ENCODE measurements at places on chromosomes 2 and 18.

GRCh38 chr2:84459944-84460429 lies 907 bp upstream of the SUCLG1 start:
- DNase-seq: no peak

DNA sequence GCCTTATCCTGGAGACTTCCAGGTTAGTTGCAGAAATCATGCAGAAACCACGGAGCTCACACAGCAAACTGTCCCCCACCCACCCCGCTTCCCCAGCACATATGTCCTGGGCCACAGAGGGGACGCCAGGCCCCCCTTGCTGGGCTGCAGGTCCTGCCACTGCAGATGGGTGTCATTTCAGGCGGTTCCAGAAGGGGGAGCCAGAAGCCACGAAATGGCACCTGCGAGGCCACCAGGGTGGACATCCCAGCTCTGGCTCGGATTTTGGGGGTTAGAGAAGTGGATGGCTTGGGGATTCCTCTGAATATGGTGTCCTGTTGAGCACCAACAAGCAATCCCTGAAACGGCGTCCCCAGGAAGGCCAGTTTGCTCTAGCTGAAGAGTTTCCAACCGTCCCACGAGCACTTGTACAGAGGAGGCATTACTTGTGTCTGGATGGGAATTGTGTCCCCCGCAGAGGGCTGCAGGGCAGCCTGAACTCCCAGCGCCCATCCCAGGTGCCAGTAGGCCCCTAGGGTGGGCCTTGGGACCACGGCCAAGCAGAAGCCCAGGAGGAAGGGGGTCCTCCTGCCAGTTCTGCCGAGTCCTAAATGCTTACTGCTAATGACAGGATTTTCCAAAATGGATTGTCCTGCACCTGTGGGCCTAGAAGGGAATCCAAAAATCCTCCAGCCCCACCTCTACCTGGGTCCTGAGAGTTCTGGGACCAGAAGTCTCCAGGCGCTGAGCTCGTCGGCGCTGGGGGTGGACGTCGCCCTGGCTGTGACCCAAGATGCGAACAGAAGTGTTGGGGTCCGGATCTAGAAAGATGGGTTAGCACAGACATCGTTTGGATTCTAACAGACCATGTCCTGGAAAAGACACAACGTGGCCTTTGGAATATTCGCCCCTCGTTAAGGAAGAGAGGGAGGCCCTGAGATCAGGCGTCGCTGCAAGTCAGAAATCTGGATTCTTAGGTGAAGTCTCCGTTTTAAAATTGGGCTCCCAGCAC lies 14.6 kb upstream of the NFATC1 start:
- no peak for DNase-seq

DNA sequence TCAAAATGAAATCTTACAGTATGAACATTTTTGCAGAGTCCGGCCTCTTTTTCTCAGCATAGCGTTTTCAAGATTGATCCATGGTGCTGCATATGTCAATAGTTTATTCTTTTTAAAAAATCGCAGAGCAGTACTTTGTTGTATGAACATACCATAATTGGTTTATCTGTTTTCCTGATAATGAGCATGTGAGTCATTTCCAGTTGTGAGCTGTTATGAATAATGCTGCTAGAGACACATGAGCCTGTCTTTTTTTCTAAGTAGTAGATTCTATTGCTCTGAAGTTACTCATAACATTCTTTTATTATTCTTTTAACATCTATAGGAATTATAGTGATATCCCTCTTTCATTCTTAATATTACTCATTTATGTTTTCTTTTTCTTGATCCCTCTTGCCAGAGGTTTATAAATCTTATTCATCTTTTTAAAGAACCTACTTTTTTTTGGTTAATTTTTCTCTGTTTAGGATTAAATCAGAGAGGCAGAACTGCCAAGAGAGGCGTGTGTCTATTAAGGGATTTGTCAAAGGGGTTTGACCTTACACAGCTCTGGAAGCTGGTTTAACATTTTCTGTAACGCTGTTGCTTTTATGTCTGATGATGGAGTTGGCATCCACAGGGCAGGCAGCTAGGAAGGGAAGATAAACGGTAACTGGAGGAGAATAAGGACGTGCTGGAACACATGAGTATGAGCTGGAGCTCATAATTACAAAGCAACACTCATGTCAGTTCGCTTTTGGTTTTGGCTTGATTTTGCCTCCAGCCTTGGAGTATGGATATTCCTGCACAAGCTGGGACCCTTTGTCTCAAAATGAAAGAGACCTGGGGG lies 47.4 kb downstream of the MGAT5 start:
- no peak for DNase-seq

DNA sequence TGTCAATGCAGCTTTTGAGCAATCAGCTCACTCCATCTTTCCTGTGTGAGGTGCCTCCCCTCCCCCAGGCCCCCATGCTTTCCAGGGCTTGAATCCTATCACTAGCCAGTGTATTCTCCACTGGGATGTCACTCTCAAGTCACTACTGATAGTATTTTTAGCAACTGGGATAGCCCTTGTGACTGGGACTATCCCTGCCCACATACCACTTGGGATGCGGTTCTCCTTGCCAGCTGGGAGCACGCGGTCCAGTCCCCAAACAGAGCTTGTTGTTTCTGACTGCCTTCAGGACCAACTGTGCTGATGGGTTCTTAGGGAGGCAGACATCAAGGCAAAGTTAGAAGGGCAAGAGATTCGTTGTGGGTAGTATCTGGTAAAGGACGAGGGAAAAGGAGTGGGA lies 134.9 kb downstream of the FAM161A start:
- no peak for DNase-seq

DNA sequence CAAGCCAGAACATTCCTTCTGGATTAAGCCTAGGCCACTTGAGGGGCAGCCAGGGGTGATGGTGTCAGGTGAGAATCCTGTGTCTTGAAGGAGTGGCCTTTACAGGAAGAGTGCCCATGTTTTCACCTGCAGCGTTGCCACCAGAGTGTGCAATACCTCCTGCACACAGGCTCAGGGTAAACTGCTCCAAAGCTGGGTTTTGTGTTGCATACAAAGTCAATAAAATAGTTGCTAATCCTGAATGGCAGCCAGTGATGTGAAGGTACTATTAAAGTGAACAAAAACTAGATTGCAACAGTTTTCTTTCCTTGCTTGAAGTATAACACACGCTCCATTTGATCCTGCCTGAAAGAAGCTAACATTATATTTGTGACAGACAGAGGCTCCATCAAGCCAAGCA lies 64.4 kb upstream of the NRP2 start:
- no peak for DNase-seq

DNA sequence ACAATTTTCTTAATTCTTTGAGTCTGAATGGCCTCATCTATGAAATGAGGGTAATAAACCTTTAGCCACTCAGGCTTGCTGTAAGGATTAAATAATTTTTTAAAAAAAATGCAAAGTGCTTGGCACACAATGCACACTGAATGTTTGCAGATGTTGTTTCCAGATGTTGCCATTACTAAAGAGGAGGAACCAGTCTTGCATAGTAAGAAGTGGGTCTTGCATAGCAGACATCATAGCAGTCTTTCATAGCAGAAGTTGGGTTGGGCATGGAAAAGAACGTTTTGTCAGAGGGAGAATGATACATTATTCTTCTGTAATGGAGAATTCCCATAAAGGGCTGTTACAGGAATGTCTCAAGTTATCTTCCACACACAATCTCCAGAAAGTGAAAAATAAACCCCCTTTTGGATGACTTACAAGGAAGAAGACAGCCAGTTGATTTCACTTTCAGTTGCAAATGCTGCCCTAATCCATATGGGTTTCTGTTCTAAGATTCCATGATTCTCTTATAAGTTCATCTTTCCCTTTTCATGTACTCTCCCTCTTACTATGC lies 327.7 kb downstream of the SUCLG1 start:
- DNase-seq: no peak

- no peak for DNase-seq
Measured at GRCh38 chr2:140643761-140644187, 1487.0 kb downstream of the LRP1B start.

GRCh38 chr2:175414882-175415487 lies 233.5 kb upstream of the ATP5MC3 start:
- DNase-seq: no peak

DNA sequence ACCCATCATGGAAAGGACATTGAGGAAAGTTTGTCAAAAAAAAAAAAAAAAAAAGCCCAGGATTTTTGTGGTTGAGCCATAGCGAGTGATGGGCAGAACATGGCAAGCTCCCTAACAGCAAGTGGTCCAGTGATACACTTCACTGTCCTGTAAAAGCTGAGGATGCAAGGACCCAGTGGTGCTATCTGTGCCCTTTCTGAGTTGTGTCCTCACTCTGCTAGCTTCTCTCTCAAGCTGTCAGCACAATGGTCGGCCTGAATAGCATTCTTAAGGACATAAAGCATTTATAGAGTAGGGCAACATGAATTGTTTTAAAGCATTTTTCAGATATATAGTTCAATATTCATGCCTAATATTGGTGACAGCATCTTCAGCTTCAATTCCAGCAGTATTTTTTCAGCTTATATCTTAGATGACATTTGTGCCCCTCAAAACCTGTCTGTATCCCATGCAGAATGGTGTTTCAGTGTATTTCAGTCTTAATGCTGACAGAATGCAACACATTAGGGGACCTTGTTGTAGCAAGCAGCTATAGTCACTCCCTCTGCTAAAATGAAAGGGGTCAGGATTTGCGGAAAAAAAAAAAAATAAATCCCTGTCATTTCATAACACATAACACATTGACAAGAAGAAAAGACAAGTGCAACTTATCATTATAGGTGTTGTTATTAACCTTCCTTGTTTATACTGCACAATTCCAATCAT lies 496.7 kb downstream of the THSD7B start:
- no peak for DNase-seq

DNA sequence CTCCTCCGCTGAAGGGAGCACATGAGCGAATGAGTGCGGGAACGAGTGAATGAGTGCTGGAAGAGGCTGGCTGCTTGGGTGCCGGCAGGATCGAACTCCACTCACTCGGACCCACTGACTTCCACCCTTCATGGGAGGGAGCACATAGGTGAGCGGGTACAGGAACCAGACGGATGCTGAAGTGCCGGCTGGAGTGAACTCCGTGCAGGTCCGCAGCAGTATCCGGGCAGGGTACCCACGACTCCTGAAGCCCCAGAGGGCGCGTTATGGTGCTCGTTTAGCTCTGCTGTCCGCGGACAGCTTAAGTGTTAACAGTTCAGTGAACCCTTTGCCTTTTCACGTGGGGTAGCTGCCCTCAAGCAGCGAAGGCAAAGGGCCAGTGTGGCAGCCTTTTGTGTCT lies 23.2 kb downstream of the RPRM start:
- no peak for DNase-seq

DNA sequence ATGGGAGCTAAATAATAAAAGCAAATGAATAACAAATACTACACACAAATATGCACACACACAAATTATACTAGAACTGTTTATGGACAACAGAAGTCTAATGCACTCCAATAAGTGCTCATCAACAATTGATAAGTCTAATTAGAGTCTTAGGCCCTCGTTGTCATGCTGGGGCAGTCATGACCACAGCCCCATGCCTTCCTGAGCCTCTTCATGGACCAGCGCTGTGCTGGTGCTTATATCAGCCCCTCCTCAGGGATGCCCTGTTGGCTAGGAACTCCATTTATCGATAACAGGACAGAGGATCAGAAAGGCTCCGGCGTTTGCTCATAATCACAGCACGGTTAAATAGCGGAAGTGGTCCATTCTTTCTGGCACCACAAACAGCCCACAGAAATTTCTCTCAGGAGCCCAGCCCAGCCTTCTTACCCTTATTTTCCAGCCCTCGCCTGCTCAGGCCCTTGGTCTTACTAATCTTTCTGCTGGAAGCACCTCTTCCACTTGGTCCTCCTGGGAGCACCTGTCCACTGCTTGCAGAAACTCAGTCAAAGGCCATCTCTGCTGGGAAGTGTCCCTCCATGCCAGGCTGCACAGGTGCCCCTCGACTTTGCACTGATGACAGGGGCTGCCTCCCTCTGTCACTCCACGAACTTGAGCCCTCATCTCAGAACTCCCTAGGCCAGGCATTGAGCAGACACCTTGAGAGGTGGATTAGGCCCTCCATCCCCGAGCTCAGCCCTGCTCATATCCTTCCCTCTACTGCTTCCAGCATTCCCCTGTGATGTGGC lies 500.2 kb upstream of the HS6ST1 start:
- DNase-seq: no peak

GRCh38 chr18:13395577-13395976 lies 177.0 kb downstream of the LDLRAD4 start:
- DNase-seq: no peak

DNA sequence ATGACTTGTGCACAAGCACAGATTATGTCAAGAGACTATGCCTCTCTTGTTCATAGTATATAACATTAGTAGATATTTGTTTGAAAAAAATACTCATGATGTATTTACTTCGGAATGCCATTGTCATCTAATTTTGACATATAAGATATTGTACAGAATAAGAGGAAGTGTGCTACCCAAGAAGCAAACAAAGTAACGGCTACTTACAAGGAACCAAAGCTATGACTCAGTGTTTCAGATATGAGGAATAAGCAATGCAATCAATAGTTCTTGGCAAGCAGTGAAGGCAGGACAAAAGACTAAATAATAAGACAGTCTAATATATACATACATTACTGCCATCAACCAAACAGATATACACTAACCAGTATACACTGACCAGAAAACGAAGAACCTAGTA lies 256.3 kb downstream of the CCDC178 start:
- no peak for DNase-seq

DNA sequence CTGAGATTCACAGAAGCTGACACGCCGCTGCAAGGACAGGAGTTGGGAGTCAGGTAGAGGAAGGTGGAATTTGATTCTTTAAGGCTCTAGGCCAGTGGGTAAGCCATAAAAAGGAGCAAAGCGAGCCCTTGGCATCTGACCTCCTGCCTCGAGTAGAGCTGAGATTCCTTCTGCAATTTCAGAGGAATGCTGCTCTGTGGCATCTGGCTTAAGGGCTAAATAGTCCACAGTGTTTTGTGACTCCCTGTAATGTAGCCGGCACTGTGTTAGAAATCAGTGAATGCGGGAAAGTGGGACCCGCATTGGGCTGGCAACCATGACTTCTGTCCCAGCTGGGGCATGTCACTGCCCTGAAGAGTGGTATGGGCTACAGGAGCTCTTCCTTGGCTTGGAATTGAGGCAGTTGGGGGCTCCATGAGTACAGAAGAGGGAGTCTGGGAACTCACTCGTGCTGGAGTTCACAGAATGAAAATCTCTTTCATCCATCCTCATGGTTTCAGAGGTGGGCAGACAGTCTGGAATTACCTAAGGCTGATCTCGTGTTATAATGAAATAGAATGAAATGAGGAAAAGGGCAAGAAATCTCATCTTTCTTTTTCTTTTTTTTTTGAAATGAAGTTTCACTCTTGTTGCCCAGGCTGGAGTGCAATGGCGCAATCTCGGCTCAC lies 12.7 kb upstream of the MYCN start:
- no peak for DNase-seq

- peak; percentile 85 for DNase-seq
Measured at GRCh38 chr2:70978341-70979179, at the start of gene ANKRD53. Gene ANKRD53, plus strand, starts transcription at chr2:70978630. Its CDS starts 16 bp downstream, at chr2:70978646.

GRCh38 chr2:84942964-84943421 lies 28.0 kb upstream of the KCMF1 start:
- DNase-seq: no peak

- no peak for DNase-seq
Measured at GRCh38 chr2:148512501-148512900, 132.1 kb upstream of the EPC2 start.

DNA sequence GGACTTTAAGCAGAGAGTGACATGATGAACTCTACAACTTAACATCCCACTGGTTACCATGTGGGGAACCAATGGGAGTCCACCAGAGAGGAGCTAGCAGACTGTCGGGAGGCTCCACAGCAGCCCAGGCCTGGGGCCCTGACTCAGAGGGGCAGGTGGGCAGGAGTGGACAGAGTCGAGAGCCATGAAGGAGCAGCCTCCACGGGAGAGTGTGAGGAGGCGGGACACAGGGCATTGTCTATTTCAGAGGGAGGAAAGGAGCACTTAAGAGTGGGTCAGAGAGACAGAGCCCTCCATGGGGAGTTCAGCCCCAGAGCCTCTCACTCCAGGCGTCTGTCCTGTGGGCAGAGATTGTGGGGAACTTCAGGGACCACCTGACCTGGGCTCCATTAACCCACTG lies 118.7 kb downstream of the CYP26B1 start:
- no peak for DNase-seq
